ENCODE measurements at places on chromosomes 6 and 20. TPM values are rescaled to one million over a fixed set of nuclear protein-coding genes. Genes with fewer than 3 reads are reported as not detected.

GRCh38 chr6:148146717-148147462 lies 195.7 kb upstream of the SASH1 start:
- no peak for DNase-seq

DNA sequence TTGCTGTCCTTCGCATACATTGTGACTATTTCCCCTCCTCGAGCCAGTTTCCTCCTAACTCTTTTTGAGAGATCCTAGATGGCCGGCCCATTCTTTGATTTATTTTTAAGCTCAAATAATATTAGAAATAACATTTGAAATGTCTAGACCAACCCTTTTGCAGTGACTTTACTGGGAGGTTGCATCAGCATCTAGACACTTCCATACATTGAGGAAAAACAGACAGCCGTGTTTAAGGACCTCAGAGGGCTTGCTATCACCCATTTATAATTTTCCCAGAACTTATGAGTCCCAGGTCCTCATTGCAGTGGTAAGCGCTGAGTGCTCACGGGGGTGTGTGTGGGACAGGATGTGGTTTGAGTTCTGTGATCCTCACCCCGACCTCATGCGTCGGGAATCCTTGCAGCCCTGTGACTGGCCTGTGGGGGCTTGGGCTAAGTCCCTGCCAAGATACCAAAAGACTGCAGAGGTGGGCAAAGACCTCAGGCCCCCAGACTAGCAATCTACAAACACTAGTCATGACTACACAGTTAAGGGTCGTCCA lies at the start of gene GPX5:
Gene GPX5 (plus strand): TSS at position 386 of the 544 bp plus-strand sequence. CDS start 133 bp downstream, at position 519.
- no peak for DNase-seq

GRCh38 chr20:48824830-48825565 lies 2.8 kb downstream of the PREX1 start:
- DNase-seq: no peak

DNA sequence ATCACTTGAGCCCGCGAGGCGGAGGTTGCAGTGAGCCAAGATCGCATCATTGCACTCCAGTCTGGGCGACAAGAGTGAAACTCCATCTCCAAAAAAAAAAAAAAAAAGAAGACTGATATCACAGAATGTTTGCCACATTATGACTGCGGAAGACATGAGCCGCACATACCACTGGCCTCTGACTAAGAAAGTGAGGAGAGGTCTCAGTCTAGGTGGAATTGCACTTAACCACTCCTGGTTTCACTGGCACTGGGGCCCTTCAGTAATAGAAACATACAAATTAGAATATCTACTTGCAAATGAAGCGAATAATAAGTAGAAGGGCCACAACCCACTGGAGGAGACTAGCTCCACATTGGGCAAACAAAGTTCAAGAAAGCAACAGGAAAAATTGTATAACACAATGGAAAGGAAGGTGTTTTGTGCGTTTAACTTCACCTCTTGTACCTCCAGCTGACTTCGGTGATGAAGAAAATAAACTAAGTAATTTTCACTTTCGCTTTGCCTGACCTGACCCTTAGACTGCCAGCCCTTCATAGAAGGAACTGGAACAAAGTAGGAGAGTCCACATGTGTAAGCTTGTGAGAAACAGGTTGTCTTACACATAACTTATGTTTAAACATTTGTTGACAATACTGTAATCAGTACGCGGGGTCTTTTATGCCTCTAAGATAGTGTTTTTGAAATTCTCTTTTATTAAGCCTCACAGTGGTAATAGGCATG lies 147.5 kb upstream of the TSHZ2 start:
- no peak for DNase-seq

Gene HLA-DQA1
- total RNA-seq: 3.7 TPM

Gene SFTA2
- total RNA-seq: not detected
